ENCODE measurements at places on chromosomes 11 and 22.

DNA sequence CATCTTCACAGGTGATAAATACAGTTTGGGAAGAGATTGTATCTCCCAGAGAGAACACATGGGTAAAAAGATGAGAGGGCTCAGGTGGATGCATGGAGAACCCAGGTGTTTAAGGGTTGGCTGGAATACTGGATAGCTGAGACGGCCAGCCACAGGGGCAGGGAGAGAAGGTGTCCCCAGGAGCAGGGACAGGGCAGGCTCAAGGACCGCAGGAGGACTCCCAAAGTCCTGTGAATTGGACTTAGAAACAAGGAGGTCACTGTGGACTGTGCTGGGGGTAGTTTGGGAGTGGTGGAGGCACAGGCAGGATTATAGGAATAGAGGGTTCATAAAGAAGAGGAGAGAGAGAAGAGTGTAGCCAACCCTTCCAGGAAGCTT lies 103.8 kb upstream of the PARVA start:
- no peak for DNase-seq

DNA sequence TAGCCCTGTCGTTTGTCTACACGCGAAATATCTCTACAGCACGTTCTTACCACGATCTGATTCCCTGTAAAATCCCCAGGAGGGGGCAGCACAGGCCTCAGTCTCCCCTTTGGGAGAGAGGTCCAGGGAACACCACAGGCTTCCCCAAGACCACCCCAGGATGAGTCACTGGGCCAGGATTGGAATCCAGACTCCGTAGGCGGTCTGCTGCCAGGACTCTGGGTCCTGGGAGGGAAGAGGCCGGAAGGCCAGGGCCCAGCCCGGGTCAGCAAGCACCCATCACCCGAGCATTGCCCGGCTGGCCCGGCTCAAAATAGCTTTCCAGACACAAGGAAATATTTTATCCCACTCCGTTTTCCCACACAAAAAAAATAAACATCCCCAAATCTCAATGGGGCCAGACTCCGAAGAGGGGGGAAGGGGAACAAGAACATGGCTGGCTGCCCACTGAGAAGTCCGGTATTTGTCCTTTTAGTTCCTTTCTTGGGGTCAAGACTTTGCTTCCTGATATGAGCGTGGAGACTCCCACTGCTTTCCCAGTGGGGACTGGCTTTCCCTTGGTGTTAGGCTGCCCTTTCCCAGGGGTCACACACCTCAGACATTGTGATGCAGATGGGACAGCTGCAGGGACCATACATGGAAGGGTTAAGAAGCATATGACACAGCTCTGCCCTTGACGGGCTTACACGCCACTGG lies 91.3 kb downstream of the LRRC32 start:
- DNase-seq, result peak; percentile 41

- DNase-seq, result no peak
Observed at GRCh38 chr11:124667601-124668000, 5.9 kb downstream of the SIAE start.

DNA sequence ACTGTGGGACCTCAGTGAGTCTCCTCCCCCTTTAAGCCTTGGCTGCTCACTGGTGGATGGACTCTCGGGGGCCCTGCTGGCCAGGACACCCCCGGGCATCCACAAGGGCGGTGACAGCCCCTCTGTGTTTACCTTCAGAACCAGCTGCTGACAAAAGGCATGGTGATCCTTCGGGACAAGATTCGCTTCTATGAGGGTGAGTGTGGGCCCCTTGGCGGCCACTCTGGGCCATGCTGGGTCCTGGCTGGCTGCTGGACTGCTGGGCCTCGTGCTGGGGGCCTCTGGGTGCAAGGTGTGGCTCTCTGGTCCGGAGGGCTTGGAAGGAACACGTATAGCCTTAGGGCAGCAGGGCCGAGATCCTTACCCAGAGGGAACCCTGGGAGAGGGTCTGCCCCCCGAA lies 24.4 kb downstream of the PRR5 start:
- no peak for DNase-seq

- no peak for DNase-seq
Observed at GRCh38 chr11:64267207-64267945, 16.0 kb downstream of the PLCB3 start.

GRCh38 chr11:134052395-134052987 lies 16.4 kb upstream of the JAM3 start:
- DNase-seq, result no peak

- no peak for DNase-seq
Observed at GRCh38 chr11:96222102-96222501, 120.9 kb downstream of the MAML2 start.

DNA sequence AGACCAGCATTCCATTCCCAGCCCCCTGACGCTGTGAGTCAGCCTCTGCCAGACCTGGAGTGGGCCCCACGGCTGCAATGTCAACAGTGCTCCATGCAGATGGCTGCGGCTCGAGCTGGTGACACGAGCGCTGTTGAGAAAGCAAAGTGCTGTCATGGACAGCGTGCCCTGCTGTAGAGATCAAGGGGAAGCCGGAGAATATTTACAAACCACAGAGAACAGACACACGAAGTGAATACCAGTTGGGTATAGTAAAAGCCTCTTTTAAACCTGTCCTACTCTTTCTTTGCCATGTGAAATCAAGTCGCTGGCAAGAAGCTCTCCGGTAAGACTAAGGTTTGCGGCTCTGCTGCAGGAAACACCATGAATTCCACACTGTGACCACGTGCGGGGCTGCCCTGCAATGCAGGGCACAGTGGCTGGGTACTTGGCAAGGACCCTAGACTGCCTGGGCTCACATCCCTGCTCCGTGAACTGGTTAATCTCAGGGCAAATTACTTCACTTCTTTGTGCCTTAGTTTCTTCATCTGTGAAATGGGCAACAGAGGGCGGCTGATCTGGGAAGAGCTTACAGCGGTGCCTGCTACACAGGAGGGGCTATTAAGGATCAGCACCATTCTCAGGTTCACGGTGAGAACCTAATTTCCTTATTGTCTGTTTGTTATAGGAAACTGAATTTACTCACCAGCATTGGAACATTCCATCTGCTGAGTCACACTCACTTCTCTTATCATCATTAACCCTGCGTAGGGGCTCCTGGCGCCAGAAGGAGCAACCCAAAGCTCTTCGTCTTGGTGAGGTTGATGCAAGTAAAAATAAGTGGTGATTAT lies 27.8 kb upstream of the ELFN2 start:
- DNase-seq, result no peak

DNA sequence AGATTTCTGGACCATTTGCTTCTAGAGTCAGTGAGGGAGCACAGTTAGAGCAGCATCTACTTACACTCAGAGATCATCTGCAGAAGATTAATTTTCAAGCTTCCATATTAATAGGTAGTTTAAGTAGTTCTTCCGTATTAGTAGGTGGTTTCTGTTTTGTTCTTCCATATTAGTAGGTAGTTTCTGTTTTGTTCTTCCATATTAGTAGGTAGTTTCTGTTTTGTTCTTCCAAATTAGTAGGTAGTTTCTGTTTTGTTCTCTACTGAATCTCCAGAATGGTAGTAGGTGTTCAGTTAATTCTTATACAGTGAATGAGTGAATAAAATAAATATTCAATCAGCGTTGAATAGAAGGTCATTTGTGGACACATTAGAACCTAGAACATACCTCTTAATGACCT lies 175.7 kb downstream of the TMEM135 start:
- DNase-seq, result no peak

- DNase-seq, result peak; percentile 1
Observed at GRCh38 chr11:47333886-47334443, 18.5 kb downstream of the MYBPC3 start.

- DNase-seq, result peak; percentile 13
Observed at GRCh38 chr11:20474176-20474881, 86.8 kb downstream of the PRMT3 start.

- DNase-seq, result no peak
Observed at GRCh38 chr11:2202071-2202899, 30.7 kb upstream of the TH start.

DNA sequence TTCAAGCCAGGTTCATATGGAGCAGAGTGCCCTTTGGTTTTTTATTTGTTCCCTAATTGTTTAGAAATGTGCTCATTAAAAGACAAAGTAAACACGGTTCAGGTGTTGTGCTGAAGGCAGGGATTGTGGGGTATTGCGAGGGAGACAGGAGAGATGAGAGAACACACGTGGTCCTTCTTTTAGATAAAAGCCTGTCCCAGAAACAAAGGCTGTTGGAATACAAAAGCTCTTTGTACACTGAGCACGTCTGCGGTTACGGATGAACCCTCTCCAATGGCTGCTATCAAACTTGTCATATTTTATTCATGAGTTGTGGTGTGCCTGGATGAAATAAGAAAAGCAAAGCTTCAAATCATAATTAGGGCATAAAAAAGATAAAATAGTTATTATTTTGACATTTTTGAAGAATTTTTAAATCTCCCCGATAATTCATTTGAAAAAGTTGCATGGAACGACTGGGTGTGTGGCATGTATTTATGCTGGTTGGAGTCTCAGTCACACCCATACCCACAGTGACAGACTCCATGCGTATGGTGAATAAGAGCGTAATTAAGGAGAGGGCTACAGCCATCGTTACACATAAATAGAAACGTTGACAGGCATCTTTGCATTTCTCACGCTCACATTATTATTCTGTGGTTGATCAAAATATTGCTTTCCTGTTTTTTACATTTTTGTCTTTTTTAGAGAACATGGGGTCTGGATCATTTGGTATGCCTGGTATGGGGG lies 92.9 kb downstream of the NELL1 start:
- DNase-seq, result peak; percentile 12

DNA sequence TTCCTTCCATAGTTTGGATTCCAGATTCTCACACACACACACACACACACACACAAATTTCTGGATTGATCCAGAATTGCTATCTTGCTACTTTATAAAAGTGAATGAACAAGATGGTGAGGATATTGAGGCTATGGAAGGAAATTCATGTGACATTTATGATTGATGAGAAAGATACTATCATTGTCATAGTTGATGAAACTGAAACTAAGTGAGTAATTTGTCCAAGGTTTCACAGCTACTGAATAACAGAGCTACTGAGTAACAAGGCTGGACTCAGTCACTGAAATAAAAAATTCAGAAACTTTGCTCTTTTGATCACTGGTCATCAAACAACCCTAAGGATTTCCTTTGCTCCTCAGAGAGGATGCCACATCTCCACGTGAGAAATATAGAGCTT lies 16.2 kb downstream of the OR5D16 start:
- no peak for DNase-seq

GRCh38 chr11:76156971-76157427 lies 49.3 kb downstream of the WNT11 start:
- DNase-seq, result no peak

DNA sequence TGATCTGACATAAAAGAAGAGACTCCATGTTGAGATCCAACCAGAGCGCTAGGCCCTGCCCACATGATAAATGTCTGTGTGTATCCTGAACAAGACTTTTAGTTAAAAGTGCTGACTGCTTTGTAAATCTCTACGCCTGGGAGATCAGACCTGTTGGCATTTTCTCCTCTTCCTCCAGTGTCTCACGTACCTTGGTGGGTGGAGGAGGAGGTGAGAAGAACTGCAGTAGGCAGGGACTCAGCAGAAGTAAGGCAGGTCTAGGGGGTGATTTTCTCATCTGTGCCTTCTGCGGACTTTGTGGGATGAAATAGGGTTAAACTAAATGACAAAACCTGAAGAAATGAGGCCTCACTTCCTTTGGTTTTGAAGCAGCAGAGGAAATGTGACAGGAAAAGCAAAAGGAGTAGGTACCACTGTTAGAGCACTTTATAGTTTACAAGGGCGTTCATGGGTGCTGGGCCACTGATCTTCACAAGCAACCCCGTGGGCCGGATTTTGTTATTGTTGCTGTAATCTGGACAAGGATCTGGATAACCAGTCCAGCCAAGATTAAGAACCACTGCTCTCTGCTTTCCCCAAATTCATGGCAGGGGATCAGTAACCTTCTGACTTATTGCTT lies 36.7 kb upstream of the PLET1 start:
- no peak for DNase-seq

DNA sequence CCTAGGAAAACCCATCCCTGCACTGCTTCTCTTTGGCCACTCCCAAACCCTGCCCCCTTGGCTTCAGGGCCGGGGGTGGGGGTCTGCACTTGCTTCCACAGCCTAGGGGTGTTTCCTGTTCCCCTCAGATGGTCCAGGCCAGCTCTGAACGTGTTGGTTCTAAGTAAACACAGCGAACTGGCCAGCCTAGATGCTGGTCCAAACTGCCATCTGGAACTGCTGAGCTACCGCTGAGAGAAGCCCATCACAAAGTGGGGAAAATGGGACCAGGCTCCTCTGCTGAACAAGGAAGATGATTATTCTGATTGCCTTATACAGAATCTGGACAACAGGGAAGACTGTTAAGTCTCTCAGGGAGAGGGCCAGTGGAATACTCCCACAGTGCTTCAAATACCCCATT lies 23.5 kb upstream of the YPEL1 start:
- no peak for DNase-seq

GRCh38 chr11:12846786-12847615 lies 162.1 kb upstream of the RASSF10 start:
- DNase-seq, result no peak

DNA sequence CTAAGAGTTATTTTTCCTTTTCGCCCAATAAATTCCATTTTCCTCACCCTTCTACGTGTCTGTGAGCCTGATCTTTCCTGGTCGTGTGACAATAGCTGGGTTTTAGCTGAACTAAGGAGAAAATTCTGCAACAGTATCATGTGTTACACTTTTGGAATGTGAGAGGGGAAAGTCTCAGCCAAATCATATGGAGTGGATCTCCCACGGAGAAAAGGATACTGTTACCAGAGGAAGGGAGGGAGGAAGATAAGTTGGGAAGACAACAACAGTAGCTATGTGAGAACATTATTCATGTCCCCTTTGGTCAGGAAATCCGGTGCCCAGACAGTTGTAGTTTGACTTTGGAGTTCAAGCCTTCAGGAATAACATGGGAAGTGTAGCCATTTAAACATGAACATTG lies 584.0 kb upstream of the RAG2 start:
- DNase-seq, result no peak

- DNase-seq, result no peak
Observed at GRCh38 chr11:118224511-118225188, at the start of gene JAML. Gene JAML, minus strand, starts transcription at chr11:118225011. Its CDS starts 10,145 bp downstream, at chr11:118214866.

DNA sequence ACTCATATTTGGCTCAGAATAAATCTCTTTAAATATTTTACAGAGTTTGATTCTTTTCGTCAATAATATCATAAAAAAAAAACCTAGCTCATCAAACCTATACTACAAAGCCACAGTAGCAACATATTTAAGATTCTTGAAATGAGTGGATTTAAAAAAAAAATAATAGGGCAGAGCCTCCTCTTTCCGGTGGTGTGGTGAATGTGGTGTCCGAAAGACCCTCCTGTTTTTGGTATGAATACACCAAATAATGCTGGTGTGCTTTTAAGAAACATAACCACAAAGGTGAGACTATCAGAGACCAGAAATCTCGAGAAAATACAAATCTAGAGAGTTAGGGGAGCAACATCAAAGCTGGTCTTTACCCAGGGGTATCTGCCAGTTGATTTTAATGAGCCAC lies 342.6 kb downstream of the TBC1D22A start:
- no peak for DNase-seq

Data from neural progenitor cell (in vitro differentiated cells).